Stimulated activated CD8-positive, alpha-beta memory T cell treated with anti-CD3 and anti-CD28 coated beads, Interleukin-4, amount 100 ng/mL, for 4 hours (primary cell): ENCODE measurements at places on chromosomes 4 and X.

GRCh38 chrX:70262952-70263567 is 3.1 kb upstream of the P2RY4 start:
- DNase-seq, result no peak

GRCh38 chrX:134673123-134673522 is 14.9 kb upstream of the PLAC1 start:
- DNase-seq, result no peak

DNA sequence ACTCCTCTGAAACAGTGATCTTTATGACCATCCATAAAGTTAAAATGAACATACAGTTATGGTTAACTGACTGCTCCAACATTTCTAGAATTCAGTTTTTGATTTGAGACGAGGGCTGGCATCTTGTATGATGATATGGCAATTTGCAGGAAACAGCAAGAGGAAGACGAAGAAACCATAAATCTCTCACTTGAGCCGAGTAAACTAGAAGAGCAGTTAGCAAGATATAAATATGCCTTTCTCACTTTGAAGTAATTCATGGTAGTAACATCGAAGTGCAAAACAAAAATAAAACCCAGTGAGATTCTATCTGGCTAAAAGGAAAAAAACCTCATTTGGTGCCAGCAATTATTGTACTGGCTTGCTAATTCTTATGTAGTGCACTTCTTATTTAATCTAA is 139.0 kb upstream of the SPRY1 start:
- DNase-seq, result no peak

DNA sequence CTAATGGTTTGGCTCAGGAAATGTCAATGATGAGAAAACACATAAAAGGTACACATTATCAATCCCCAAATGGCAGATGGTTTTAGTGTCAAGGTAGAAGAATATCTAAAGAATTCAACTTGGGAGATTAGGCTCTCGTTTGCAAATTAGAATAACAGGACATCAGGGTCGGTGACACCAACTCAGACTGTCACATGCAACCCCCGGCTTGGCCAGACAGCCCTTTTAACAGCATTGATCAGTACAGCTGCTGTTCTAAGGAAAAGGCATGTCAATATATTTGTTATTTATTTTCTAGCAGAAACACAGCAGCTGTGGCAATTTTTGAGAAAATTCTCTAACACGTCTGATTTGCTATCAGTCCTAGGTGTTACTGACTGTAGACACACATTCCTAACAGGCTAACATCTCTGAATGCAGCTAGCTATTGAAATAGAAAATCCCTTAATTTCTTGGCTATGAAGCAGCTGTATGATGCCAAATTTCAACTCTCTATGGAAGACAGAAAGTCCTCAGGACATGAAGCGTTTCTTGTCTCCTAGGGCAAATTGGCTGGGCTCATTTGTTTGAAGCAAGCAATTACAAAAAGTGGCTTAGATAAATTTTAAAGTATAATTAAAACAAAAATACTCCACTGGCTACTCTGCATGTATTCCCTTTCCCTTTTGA is 269.0 kb upstream of the CXXC4 start:
- no peak for DNase-seq

DNA sequence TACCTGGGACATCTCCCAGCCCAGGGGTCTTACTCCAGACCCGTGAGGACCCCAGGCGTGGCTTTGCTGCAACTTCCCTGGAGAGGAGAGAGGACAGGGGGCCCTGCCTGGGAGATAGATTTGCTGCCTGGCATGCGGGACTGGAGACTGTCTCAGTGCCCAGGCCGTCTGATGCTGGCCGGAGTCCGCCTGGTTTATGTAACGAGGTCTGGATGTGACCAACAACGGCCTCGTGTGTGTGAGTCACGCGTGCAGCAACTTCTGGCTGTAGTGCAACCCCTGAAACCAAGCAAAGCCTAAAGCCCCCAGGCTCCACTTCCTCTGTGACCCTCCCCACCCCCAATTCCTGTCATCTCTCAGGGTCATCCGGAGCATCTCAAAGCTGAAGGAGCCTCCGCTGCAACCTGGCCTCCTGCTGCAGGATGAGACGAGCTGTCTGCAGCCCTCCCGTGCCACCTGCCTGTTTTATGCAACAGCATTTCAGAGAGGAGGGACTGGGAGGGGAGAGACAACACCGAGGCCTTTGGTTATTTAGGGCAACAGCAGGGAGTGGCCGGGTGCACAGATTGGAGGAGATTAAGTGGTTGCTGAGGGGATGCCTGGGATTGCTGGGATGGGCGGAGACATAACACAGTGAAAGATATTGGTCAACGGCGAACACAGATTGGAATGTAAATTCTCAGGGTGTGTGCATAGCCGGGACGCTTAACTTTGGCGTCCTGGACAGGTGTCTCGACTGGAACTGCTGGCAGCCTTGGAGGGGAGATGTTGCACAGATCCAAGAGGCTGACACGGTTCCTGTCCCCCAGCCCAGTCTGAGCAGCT is 16.0 kb downstream of the XG start:
- DNase-seq, result no peak

GRCh38 chr4:40453912-40454311 is 118.8 kb downstream of the CHRNA9 start:
- no peak for DNase-seq

DNA sequence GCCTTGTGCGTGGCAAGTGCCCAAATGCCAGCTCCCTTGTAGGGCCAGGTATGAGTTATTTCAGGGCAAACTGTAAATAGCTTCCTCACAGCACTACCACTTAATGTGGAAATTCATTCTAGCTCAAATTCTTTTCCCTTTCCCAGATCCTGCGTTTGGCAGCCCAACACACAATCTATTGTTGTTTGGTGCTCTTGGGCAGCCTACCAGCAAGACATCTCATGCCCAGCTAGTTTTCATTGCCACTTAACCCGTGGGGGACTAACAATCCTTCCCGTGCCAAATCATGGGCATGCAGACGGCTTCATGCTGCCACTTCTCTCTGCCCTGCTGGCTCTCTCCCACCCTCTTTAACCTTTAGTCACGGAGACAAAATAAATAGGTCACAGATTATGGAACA is 454.2 kb downstream of the GRIA2 start:
- DNase-seq, result no peak

DNA sequence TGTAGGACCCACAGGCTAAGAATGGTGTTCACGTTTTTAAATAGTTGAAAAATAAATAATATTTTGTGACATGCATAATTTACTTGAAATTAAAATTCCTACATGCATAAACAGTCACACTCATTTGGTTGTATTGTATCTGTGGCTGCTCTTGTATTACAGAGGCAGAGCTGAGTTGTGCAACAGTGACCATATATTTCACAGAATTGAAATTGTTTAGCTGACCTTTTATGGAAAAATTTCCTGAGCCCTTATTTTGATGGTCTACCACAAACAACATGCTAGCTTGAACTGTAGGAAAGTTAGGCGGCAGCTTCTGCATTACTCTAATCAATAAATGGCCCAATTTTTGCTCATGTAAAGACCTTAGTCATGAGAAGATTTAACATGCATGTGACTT is 633.4 kb upstream of the AADAT start:
- no peak for DNase-seq

DNA sequence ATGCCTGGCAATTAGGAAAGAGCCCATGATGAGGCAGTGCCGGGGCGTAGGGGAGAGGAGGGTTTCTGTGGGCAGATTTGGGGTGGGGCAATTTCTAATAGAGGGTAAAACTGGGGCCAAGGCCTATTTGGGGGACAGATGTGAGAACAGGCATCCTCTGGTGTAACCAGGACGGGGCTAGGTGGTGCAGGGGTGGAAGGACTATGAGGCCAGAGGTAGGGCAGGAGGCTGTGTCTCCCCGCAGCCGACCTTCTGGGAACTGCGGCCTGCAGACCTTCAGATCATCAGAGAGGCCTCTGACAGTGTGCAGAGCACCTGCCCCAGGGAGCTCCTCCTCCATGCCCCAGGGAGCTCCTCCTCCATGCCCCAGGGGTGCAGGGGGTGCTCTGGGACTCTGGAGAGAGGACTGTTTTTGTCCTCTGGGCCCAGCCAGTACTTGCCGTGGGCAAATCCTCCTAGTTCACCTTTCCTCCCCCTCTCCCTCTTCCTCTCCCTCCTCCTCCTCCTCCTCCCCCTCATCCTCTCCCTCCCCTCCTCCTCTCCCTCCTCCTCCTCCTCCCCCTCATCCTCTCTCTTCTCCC is 101.9 kb downstream of the SORCS2 start:
- no peak for DNase-seq

DNA sequence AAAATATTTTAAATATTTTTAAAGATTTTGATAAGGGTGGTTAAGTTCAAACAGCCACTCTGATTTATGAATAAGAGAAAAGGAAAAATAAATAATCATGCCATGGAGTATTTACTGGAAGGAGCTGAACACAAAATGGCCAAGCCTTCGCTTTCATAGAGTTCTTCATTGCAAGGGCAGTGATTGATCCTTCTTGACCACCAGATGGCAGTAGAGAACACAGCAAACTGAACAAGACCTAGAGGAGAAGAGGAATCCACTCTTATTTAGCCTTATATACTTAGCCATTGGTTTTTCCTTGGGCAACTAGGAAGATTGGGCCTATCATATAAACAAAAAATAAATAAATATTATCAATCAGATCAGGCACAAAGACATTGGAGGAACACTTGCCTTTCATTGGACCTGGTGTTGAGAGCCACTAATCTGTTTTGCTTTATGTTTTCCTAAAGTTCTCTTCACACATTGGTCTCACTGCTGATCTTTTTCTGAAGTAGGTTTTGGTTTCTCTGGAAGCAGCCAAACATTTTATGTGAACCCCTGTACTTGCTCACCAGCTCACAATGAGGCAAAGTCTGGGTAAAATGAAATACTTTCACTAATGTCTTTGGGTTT is 58.1 kb upstream of the PARM1 start:
- no peak for DNase-seq

DNA sequence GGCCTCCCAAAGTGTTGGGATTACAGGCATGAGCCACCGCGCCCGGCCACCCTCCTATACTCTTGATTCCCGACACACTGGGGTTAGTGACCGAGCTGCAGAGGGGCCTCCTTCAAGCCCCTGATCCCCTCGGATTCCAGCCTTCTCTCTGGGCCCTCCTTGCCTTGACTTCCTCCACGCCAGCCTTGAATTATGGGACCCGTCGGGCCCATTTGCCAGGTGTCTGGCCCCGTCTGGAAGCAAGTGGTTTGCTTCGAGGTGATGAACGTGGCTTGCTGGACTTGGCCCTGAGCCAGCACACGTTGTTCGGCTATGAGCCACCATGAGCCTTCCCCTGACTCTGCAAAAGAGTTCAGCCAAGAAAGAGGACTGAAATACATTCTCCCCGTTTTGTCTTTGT is 37.4 kb upstream of the GRPEL1 start:
- DNase-seq, result no peak

DNA sequence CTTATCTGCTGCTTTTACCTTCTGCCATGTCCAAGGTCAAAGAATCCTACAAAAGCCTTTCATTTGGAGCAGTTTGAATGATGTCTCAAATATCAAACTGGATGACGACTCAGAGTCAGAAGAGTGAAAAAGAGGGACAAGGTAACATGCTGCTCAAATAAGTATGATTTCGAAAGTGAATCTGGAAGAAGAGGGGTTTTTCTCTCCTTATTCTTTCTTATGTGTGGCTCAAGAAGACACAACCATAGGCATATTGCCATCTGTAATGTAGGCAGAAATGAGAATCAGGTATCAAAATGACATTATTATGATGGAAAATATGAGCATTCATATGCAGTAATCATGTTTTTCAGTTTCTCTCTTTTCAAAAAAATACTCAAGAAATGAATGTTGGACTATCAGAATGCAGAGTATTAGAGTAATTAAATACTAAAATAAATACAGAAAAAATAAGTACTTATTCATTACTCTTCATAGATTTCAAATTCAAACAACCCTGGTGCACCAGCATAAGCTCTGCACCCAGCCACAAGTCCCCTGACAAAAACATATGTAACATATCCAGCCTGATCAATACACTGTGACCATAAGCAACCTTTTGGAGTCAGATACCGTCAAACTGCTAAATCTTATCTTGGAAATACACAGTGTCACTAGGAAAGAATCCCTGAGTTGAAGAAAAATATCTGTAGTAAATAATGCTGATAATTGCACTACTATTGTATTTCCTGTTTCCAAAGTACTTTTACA is 468.6 kb downstream of the INPP4B start:
- DNase-seq, result no peak

- DNase-seq, result no peak
These were observed 60.4 kb downstream of the JADE1 start for GRCh38 chr4:128869776-128870509.

- no peak for DNase-seq
These were observed 90.0 kb upstream of the AFAP1 start for GRCh38 chr4:8029689-8030088.

GRCh38 chr4:182231496-182231895 is 11.7 kb upstream of the TENM3 start:
- DNase-seq, result no peak
